Activated T-cell treated with anti-CD3 and anti-CD28 coated beads, Interleukin-2, amount 50 U/mL, for 72 hours (primary cell): ENCODE measurements at places on chromosomes 6 and 20. TPM values are rescaled to one million over a fixed set of nuclear protein-coding genes. Genes with fewer than 3 reads are reported as not detected.

Gene ADGRF5
- not detected for total RNA-seq

Gene GMPR
- not detected for total RNA-seq

Gene RPS6KA2
- total RNA-seq, result 28.1 TPM

Gene RUNX2
- total RNA-seq, result 61.1 TPM

Gene CCN5
- not detected for total RNA-seq

Gene CDH4
- total RNA-seq, result 0.17 TPM
